ENCODE measurements at places on chromosomes 6 and 20.
A peak's percentile ranks its signal among the peaks of the same experiment; 100 is the strongest.

GRCh38 chr20:53020376-53020775 is 48.2 kb downstream of the TSHZ2 start:
- no peak for DNase-seq

GRCh38 chr20:51315390-51315789 is 227.1 kb downstream of the NFATC2 start:
- no peak for DNase-seq

- DNase-seq = no peak
Observed at GRCh38 chr6:36029464-36029863, 1.9 kb downstream of the MAPK14 start.

GRCh38 chr6:35011096-35012041 is 122.3 kb downstream of the ANKS1A start:
- no peak for DNase-seq

DNA sequence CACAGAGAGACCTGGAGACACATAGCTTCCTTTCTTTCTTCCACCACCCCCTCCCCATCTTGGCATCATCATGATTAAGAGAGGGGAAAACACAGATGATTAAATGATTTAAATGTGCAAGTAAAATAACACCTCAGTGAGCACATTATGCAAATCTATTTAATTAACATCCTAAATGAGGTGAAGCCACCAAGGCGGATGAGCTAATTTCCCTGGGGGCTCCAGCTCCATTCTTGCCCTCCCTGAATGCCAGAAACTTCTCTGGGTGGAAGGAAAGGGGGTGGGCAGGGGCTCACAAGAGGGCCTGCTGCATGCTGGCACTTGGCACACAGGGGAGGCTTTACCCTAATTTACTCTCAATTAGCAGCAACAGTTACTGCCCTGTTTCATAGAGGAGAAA is 32.5 kb upstream of the TGM2 start:
- DNase-seq = no peak

DNA sequence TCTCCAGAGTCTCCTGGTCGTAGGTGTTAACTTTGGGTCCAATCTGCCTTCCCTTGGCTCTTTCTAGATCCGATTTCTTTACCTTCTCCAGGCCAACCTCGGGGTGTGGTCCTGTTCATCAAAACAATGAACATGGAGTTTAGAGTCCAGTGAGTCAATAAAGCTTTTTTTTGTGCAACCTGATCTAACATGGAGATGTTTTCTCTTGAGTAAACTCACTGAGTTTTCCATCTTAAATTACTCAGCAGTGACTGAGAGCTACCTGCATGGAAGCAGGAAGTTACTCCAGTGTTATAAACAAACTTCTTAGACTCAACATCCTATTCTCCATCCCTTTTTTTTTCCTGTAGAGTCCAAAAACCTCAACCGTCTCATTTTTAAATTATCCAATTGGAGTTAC is 14.9 kb upstream of the SLC22A1 start:
- DNase-seq = no peak

DNA sequence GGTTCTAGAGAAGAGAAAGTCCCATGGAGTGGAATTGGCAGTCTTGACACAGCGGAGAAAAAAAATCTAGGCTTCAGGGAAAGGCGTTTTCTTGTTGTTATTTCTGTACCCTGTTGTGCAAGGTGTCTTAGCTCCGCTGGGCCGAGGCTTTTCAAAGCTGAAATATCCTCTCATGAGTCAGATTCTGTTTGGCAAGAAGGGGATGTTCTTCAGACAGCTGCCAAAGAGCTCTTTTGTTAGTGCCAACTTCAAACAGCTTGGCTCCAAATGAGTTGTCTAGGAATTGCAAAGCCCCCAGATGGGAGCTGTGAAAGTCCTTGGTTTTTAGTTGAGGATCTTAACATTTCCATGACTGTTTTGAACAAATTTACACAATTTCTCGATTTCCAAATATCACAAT is 45.6 kb downstream of the LRRN4 start:
- DNase-seq = no peak

- no peak for DNase-seq
Observed at GRCh38 chr6:130161683-130162404, 60.9 kb downstream of the SAMD3 start.

- DNase-seq = peak; percentile 37
Observed at GRCh38 chr20:63228806-63229205, 6.9 kb upstream of the BIRC7 start.

GRCh38 chr6:31087494-31088089 is 24.8 kb downstream of the C6orf15 start:
- peak; percentile 80 for DNase-seq

GRCh38 chr6:23412770-23413169 is 713.2 kb upstream of the NRSN1 start:
- DNase-seq = no peak

- DNase-seq = no peak
Observed at GRCh38 chr6:108549241-108549640, 11.5 kb upstream of the FOXO3 start.

DNA sequence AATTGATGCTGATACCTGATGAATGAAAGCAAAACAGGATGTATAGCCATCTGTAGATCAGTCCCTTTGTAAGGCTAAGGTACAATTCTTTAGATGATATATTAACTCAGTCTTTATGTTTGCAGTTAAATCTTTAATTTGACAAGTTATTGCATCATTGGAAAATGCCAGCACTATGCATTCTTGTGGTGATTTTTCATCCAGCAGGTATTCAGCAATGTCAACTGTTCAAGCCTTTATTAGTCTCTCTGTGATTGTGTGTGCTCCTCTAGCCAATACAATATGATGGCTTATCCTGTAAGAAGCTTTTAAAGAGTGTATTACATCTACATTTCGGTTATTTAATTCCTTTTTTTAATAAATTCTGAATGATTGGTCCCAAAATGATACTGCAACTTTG is 34.3 kb downstream of the HLA-DMB start:
- DNase-seq = no peak

GRCh38 chr6:53244958-53245357 is 96.3 kb upstream of the GCM1 start:
- no peak for DNase-seq

DNA sequence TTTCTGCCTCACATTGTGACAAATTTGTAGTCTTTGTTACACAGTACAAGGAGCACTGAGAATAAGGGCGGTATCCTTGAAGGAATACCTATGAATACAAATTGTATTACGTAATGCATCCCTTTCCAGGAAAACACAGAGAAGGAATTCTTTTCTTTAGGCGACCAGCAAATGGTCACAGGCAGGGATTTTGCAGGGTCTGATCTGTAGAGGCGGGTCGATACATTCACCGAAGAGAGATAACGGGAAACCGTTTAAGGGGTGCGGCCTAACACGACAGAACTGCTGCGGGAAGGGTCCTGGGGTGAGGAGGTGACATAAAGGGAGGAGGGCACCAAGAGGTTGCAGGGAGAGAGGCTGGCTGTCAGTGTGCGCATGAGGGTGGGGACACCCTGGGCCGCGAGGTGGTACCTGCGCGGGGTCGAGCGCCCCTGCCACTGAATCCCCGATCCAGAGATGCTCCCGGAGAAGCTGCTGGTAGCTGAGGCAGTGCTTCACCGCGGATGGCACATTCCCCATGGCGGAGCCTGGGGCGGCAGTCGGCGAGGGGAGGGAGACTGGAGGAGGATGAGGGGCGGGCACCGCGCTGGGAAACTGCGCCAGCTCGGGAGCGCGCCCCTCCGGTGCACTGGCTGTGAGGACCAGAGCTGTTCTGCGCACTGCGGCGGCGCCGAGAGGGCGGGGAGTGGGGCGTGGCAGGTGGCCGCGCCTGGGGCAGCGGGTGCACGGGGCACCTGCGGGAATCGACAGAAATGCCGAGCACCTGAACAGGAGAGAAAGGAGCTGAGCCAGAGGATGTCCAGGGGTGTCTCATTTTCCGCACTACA is at the start of gene HMGCLL1:
TSS of gene HMGCLL1 (minus strand) at position 656 of the 827 bp plus-strand sequence. CDS start at position 519, 137 bp downstream.
- DNase-seq = peak; percentile 6

DNA sequence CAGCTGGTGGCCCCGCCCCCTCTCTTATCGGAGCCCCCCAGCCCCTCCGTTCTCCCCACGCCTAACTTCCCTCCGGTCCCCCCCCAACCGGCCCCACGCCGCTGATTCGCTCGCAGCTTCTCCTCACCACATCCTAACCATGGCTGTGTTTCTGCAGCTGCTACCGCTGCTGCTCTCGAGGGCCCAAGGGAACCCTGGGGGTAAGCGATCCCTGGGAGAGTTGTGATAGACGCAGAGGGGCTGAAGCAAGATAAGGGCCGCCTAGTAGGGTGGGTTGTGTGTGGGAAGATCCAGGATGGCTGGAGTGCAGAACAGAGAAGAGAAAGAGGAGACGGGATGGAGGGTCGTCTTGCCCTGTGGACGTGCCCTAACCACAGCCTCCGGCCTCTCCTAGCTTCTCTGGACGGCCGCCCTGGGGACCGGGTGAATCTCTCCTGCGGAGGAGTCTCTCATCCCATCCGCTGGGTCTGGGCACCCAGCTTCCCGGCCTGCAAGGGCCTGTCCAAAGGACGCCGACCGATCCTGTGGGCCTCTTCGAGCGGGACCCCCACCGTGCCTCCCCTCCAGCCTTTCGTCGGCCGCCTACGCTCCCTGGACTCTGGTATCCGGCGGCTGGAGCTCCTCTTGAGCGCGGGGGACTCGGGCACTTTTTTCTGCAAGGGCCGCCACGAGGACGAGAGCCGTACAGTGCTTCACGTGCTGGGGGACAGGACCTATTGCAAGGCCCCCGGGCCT is at the start of gene MPIG6B:
TSS of gene MPIG6B (plus strand) at position 129 of the 735 bp plus-strand sequence. CDS start at position 140, 11 bp downstream.
- peak; percentile 9 for DNase-seq

- no peak for DNase-seq
Observed at GRCh38 chr6:16222826-16223225, 15.6 kb upstream of the GMPR start.

DNA sequence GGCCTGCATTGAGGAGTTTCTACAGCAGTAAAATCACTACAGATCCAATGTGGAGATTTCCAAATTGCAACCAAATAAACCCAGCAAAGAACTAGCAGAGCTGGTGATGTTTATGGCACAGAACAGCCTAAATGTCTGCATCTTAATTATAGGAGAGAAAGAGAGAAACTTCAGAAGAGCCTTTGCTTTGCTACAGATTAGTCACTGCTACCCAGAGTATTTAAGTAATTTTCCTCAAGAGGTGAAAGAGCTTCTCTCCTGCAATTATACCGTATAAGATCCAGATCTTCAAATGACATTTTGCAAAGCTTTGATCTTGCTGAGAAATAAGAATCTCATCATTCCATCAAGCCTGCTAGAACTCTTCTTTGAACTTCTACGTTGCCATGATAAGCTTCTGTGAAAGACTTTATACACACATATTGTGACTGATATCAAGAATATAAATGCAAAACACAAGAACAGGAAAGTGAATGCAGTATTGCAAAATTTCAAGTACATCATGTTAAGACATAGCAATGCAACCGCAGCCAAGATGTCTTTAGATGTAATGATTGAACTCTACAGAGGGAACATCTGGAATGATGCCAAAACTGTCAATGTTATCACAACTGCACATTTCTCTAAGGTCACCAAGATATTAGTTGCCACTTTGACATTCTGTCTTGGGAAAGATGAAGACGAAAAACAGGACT is 48.0 kb downstream of the MKKS start:
- DNase-seq = no peak

- DNase-seq = no peak
Observed at GRCh38 chr20:16201191-16201590, 372.1 kb downstream of the KIF16B start.

DNA sequence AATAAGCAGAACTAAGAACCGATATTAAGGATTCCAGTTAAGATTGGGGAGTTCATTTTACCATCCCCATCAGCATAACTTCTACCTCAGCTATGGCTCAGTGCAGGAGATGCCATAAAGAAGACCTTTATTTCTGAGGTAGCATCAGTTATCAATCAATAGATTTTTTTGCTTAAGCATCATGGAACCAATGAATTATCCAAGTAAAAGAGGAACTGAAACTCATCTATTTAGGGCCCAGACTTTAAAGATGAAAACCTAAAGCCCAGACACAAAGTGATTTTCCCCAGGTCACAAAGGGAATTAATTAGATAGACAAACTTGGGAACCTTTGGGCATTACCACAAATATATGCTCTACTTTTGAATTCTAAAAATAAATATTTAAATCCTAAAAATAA is 59.2 kb upstream of the TINAG start:
- no peak for DNase-seq

DNA sequence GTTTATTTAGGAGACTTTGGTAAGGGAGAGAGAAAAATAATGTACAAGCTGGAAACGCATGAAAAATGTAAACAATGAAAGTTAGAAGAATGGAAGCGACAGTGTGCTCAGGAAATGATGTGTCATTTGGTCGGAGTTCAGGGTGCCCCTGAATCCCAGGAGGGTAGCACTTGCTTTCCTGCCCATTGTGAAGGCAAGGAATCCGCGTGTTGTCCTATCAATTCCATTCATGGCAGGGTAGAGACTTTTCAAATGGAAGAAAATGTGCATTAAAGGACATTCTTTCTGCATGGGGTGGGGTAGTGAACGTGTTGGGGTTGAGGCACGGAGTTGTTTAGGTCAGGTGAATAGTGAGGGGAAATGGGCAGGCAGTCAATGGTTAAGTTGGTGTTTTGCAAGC is 33.7 kb downstream of the GCNT2 start:
- DNase-seq = no peak

GRCh38 chr6:89313006-89313405 is 2.1 kb downstream of the GABRR2 start:
- DNase-seq = no peak

- DNase-seq = no peak
Observed at GRCh38 chr20:62820208-62820961, 3.5 kb downstream of the COL9A3 start.

DNA sequence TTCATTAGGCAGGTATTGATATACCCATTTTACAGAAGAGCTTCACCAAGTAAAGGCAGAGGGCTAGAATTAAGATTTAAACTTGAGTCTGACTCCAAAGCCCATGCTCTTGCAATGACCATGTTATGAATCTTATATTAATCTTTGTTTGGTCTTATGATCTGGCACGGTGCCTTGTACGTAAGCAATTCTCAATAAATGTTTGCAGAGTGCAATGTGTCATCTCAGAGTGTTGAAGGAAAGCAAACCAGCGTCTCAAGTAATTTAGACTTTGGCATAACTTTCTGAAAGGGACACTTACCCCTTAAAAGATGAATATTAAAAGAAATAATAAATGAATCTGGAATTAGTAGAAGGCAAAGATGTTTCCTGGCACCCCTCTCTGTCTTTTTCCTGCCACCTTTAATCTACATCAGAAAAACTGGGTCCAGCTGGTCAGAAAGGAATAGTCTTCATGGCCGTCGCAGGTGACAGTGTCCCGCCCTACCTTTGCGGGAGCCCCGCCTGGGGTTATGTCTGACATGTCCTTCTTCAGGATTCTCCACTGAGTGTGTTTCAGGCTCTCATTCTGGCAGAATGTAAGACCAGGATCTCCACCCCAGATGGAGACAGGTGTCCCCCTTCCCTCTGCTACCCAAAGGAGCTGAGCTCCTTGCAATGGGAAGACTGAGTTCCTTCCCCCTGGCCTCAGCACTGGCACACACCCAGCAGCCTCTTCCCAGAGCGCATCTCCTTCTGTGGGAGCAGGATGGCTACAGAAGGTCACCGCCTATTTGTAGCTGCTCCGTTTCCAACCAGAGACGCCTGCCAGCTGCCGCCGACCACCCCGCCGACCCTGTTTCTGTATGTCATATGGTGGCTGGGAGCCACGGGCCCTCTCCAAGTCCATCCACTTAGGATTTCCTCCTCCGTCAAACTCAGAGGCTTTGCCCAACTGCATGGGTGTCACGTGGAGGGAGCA is 266.3 kb upstream of the ECI2 start:
- no peak for DNase-seq

- DNase-seq = no peak
Observed at GRCh38 chr6:38713812-38714211, 1.3 kb upstream of the DNAH8 start.

All from NCI-H2171 (cell line).